ENCODE measurements at places on chromosomes 1 and 21. TPM values are rescaled to one million over a fixed set of nuclear protein-coding genes. Genes with fewer than 3 reads are reported as not detected.
A peak's percentile ranks its signal among the peaks of the same experiment; 100 is the strongest.

DNA sequence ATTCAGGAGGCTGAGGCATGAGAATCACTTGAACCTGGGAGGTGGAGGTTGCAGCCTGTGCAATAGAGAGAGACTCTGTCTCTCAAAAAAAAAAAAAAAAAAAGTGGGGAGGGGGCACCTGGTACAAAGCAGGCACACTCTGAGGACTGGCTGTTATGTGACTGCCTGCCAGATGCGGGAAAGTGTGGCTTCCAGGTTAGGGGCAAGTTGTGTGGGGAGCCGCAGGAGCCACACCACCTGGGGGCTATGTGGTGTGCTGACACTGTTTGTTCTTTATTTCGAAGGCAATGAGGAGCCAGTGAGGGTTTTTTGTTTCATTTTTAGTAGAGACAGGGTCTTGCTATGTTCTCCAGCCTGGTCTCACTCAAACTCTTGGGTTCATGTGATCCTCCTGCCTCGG, 5.7 kb downstream of the THEMIS2 start:
- no peak overlapping the region for H3K4me3 ChIP-seq
- no peaks in the 10 kb centered on the region for H3K27me3 ChIP-seq
- H3K36me3 ChIP-seq: no peaks in the 10 kb centered on the region
- H3K4me1 ChIP-seq: peaks cover 3% of the 10 kb centered on the region
- DNase-seq: no peak

GRCh38 chr1:35835398-35835797, 27.6 kb downstream of the AGO4 start:
- no peak overlapping the region for H3K27ac ChIP-seq
- no peak for DNase-seq
- no peaks in the 10 kb centered on the region for H3K4me1 ChIP-seq
- no peaks in the 10 kb centered on the region for H3K27me3 ChIP-seq
- H3K36me3 ChIP-seq: no peaks in the 10 kb centered on the region
- no peak overlapping the region for H3K4me3 ChIP-seq

- no peaks in the 10 kb centered on the region for H3K27me3 ChIP-seq
- no peak overlapping the region for H3K4me3 ChIP-seq
- H3K36me3 ChIP-seq: no peaks in the 10 kb centered on the region
- H3K27ac ChIP-seq: no peak overlapping the region
- H3K4me1 ChIP-seq: no peaks in the 10 kb centered on the region
Observed at GRCh38 chr1:233010146-233010545, 59.7 kb downstream of the NTPCR start.

DNA sequence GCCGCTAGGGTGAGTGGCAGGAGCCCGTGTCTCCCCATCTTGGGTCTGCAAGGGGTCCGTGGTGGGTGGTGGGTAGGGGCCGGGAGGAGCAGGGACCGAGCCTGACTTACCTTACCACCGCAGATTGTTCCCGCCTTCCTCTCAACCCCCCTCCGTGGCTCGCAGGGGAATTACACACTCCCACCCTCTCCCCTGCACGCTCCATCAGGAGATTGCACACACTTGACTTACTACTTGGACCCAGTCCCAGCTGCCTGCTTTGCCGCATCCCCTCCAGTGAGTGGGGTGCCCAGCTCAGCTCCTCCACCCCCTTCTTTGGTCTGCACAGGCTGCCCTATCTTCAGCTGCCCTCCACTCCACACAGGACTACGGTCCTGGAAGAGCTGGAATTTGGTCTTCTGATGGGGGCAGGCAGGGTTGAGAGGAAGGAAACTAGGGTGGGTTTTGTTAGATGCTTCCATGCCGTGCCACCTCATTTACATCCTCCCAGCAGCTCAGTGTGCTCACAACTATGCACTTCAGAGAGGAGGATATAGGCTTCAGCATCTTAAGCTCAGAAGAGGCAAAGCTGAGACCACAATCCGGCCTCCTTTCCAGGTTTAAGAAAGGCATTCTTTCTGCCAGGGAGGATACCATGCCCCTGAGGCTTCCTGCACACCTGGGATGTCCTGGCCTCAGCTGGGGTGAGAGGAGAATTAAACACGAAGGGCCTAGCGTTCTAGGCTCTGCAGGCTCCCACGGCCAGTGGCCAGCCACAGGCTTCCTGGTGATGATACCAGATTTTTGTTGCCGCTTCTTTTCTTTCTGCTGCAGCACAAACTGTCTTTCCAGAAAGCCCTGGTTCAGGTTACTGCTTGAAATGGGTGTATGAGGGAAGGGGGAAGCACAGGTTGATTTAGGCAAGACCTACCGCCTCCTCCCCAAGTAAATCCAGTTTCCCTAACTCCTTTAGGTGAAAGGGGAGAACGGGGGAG, 2.3 kb downstream of the KCNC4 start:
- no peaks in the 10 kb centered on the region for H3K36me3 ChIP-seq
- H3K4me1 ChIP-seq: peaks cover 26% of the 10 kb centered on the region
- H3K27ac ChIP-seq: no peak overlapping the region
- H3K4me3 ChIP-seq: peak overlapping the region; percentile 57
- no peaks in the 10 kb centered on the region for H3K27me3 ChIP-seq
- DNase-seq: no peak

GRCh38 chr1:3981746-3982505, 81.9 kb upstream of the C1orf174 start:
- H3K36me3 ChIP-seq: no peaks in the 10 kb centered on the region
- H3K27ac ChIP-seq: no peak overlapping the region
- no peak for DNase-seq
- H3K27me3 ChIP-seq: no peaks in the 10 kb centered on the region
- no peak overlapping the region for H3K4me3 ChIP-seq

GRCh38 chr1:5901150-5901549, 91.1 kb downstream of the NPHP4 start:
- H3K4me3 ChIP-seq: no peak overlapping the region
- H3K27me3 ChIP-seq: no peaks in the 10 kb centered on the region
- H3K4me1 ChIP-seq: no peaks in the 10 kb centered on the region
- no peaks in the 10 kb centered on the region for H3K36me3 ChIP-seq

- no peak overlapping the region for H3K27ac ChIP-seq
- H3K27me3 ChIP-seq: no peaks in the 10 kb centered on the region
- H3K4me1 ChIP-seq: no peaks in the 10 kb centered on the region
- no peak overlapping the region for H3K4me3 ChIP-seq
- no peak for DNase-seq
Observed at GRCh38 chr1:86508583-86508969, 38.3 kb upstream of the CLCA4 start.

DNA sequence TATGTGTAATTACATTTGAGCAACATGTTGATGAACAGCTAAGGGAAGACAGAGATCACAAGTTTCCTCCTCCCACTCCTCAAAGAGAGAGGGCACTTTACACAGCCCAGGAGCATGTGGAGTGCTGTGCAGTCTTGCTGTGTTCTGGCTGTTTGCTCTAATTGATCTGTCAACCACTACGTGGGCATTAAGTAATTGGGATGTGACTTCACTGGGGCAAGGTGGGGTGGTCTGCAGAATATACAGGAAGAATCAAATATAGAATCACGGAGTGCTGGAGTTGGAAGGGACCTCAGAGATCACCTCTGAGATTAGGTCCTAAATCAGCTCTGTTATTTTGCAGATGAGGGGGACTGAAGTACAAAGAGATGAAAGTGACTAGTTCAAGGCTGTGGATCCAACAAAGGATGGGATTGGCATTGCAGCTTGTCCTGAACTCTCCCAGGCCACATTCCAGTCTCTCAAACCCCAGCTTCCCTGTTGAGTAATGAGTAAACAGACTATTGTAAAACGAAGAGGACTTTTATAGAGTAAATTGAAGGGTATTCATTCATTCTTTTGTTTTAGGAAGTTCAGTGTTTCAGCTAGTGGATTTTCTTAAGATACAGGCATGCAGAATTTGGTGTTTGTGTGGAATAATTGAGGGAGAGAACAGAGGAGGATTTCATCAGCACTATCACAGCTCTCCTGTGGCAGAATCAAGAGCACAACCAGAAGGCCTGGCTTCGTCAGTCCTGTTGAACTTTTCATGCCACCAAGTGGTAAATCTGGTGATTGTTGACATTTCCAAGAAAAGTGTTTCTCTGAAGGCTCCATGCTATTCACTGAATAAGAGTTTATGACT, 22.4 kb downstream of the NOS1AP start:
- H3K4me3 ChIP-seq: no peak overlapping the region
- no peak for DNase-seq
- no peaks in the 10 kb centered on the region for H3K36me3 ChIP-seq

GRCh38 chr1:15012822-15013221, 140.7 kb upstream of the TMEM51 start:
- H3K4me1 ChIP-seq: peaks cover 8% of the 10 kb centered on the region
- H3K27me3 ChIP-seq: no peaks in the 10 kb centered on the region
- H3K27ac ChIP-seq: no peak overlapping the region
- H3K36me3 ChIP-seq: no peaks in the 10 kb centered on the region

DNA sequence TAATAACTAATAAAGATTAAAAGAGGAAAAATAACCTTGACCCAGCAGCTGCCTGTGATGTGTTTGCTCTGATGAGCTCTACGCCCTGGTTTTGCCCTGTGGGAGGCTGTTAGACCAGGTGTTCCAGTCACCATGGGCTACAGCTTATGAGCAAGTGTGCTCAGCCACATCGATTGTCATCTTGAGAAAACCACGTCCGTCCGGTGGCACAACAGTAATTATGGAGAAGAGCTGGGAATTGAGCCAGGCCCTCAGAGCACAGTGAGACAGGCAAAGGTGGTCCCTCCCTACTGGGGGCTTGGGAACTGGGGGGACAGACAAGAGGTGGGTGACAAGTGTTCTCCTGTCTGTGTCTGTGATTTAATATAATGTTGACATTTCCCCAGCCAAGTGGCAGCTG, 420.5 kb downstream of the MATN1 start:
- no peak for DNase-seq
- H3K27ac ChIP-seq: no peak overlapping the region
- H3K27me3 ChIP-seq: no peaks in the 10 kb centered on the region
- H3K4me1 ChIP-seq: no peaks in the 10 kb centered on the region
- no peaks in the 10 kb centered on the region for H3K36me3 ChIP-seq

DNA sequence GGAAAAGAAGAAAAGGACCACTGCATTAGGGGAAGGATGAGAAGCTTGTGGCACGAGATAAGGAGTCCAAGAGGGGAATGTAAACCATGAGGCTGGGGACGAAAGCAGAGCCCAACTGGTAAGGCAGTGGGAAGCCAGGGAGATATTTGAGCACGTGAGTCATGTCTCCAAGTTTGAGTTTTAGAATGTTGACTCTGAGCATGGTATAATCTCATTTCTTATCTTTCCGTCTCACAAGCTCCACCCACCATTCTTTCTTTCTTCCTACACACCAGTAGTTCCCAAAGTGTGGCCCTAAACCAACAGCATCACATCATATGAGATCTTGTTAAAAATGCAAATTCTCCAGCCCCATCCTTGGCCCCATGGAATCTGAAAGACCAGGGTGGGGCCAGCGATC, 145.3 kb downstream of the PLPP3 start:
- no peaks in the 10 kb centered on the region for H3K27me3 ChIP-seq
- H3K4me3 ChIP-seq: no peak overlapping the region
- no peaks in the 10 kb centered on the region for H3K36me3 ChIP-seq
- DNase-seq: no peak
- peaks cover 5% of the 10 kb centered on the region for H3K4me1 ChIP-seq

DNA sequence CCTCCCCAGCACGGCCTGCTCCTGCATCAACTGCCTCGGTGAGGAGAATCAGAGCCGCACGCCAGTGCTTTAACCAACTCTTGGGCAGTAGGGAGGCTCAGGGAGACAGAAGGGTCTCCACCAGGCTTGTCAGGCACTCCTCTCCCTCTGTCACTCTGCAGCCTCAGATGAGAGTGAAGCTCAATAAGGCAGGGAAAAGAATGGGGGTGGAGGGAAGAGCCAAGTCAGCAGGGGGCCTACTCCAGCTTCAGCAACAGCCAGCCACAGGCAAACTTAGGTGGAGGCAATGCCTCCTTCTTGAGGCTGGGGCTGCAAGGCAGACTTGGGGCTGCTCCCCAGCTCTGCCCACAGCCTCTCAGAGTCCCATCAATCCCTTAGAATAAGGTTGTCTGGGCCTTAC, 51.8 kb upstream of the A3GALT2 start:
- no peak overlapping the region for H3K4me3 ChIP-seq
- no peaks in the 10 kb centered on the region for H3K4me1 ChIP-seq
- H3K27ac ChIP-seq: no peak overlapping the region
- no peaks in the 10 kb centered on the region for H3K27me3 ChIP-seq

- H3K4me3 ChIP-seq: no peak overlapping the region
- H3K4me1 ChIP-seq: no peaks in the 10 kb centered on the region
- H3K27me3 ChIP-seq: no peaks in the 10 kb centered on the region
- no peak overlapping the region for H3K27ac ChIP-seq
- H3K36me3 ChIP-seq: no peaks in the 10 kb centered on the region
Observed at GRCh38 chr1:55259911-55260609, 44.9 kb upstream of the USP24 start.

GRCh38 chr1:24052220-24052619, 59.7 kb downstream of the MYOM3 start:
- no peak for DNase-seq
- no peak overlapping the region for H3K4me3 ChIP-seq
- no peak overlapping the region for H3K27ac ChIP-seq
- H3K36me3 ChIP-seq: no peaks in the 10 kb centered on the region

DNA sequence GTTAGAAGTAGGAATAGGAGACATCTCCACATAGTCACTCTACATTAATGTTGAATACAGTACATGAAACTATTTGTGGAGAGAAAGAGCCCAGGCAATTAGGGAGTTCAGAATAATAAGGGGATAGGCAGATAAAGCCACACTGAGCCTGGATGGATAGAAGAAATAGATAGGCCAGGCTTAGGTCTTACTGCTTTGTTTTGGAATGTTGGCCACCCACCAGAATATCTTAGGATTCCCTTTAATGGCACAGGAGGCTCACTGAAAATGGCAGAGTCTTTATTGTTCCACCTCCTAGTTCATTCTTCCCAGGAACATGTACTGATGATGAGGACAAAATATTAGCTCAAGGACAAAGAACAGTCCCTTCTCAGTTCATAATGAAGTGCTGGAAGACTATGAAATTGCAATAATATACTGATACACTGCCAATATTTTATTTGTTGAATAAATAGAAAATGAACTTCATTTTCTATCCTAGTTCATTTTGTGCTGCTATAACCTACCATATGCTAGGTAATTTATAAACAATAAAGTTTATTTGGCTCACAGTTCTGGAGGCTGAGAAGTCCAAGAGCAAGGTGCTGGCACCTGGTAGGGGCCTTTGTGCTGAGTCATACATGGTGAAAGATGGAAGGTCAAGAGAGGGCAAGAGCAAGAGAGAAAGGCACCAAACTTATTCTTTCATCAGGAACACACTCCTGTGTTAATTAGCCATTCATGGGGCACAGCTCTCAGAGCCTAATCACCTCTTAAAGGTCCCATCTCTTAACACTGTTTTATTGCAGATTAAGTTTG, 87.3 kb downstream of the TBX15 start:
- H3K27me3 ChIP-seq: no peaks in the 10 kb centered on the region
- H3K4me3 ChIP-seq: no peak overlapping the region
- no peak for DNase-seq
- no peaks in the 10 kb centered on the region for H3K36me3 ChIP-seq

GRCh38 chr21:20040768-20041167, 957.4 kb upstream of the NCAM2 start:
- no peaks in the 10 kb centered on the region for H3K27me3 ChIP-seq
- H3K27ac ChIP-seq: no peak overlapping the region
- H3K4me3 ChIP-seq: no peak overlapping the region

The EDN2 gene
- not detected for total RNA-seq

The RAD54L gene
- 24.5 TPM for total RNA-seq

The DTL gene
- 25.4 TPM for total RNA-seq

The IL19 gene
- not detected for total RNA-seq

The CD55 gene
- 38.0 TPM for total RNA-seq

The CYYR1 gene
- total RNA-seq: 4.4 TPM

Data from testis (tissue), 5 donors.